OCI-M1 (cell line): ENCODE measurements at places on chromosomes 4 and X.
A peak's percentile ranks its signal among the peaks of the same experiment; 100 is the strongest.

DNA sequence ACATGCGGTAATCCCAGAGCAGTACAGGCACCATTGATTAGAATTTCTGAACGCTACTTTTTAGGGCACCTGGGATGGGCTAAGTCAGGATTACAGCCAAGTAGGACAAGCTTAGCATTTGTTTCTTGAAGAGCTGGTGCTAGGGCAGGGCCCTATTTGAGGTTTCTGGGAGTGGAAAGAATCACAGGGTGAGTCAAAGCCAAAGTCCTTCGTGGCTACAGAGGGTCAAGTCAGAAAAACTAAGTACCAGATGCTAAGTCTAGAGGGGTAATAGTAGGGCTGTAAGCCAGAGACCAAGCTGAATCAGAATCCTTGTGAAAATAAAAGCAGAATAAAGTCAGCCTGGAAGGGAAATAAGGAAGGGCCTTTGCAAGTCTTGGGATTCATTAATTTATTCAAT is 448.6 kb downstream of the ZIC3 start:
- DNase-seq: no peak

DNA sequence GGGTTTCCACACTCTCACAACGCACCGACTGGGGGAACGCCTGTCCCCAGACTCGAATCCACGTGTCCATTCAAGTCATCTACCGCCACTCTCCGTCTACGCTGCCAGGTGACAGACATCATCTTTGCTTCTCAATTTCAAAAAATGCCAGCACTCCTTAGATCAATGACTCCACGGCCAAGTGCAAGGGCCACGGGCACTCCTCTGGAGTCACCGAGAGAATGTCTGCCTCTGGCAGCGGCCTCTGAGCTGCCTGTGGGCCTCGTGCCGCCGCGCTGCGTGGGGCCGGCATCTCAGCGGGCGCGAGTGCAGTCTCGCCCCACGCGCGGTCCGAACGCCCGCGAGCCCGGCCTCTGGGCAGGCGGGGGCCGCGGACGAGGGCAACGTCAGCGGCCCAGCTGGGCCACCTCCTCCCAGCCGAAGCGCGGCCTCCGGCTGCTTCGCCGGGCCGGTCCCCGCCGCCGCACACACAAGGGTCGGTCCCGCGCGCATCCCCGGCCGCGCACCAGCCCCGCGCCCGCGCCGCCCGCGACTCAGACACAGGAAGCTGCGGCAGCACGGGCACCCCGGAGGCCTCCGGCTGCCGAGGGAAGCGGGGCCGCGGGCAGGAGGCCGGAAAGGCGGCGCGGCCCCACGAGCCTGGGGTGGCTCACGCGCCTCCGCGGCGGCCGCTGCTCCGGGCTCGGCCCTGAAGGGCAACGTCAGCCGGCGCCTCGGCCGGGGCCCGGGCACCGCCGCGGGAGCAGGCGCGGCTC is 450 bp downstream of the ACSL1 start:
- DNase-seq: peak; percentile 52

DNA sequence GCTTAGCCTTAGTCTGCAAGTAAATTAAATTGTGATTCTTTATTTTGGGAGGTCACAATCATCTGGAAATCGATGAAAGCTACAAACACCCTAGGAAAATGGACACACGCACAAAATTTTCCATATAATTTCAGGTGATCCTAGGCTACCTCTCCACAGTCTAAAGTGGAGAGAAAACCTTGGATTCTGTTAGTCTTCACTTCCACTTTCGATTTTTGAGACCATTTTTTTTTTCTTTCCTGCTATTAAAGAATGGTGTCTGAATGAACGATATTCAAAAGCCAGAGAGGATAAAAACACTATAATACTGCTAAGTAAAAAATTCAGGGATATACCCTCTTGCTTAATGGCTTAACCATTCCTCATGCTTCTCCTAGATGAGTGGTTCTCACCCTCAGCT is 1.7 kb downstream of the FBXL5 start:
- peak; percentile 69 for DNase-seq

DNA sequence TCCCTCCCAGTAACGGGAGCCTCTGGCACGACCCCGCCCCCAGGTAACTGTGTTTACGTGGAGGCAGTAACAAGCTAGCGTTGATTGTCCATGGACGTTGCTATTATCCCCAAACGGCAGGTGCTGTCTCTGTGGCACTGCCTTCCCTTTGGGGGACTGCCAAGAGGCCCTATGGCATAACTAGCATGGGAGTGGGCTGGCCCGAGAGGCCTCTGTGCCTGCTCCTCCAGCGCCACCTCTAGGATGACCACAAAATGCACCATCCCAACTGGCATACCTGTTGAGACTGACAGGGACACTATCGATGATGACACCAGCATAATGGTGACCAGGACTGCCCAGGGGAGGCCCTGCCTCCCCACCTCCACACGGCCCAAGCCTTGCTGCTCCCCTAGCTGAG is 1.5 kb downstream of the SRPK3 start:
- DNase-seq: peak; percentile 14

- no peak for DNase-seq
Measured at GRCh38 chr4:76546327-76546726, 111.3 kb downstream of the SHROOM3 start.

DNA sequence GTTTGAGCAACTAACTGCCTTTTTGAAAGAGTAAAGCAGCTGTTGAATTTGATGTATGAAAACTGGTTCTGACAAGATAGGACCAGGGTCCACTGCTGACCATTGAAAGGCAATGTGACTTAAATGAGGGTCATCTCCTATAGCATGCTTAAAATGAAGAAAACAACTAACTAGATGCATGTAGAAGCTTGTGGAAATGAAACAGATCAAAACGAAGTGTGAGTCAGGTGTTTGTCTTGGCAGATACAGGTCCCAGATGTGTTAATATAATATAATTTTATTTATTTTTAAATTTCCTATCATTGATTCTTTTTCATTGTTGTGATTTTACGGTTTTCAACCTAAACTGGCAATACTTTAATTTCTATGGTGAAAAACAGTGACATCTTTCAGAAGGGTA is 83.6 kb downstream of the ATOH1 start:
- DNase-seq: no peak

DNA sequence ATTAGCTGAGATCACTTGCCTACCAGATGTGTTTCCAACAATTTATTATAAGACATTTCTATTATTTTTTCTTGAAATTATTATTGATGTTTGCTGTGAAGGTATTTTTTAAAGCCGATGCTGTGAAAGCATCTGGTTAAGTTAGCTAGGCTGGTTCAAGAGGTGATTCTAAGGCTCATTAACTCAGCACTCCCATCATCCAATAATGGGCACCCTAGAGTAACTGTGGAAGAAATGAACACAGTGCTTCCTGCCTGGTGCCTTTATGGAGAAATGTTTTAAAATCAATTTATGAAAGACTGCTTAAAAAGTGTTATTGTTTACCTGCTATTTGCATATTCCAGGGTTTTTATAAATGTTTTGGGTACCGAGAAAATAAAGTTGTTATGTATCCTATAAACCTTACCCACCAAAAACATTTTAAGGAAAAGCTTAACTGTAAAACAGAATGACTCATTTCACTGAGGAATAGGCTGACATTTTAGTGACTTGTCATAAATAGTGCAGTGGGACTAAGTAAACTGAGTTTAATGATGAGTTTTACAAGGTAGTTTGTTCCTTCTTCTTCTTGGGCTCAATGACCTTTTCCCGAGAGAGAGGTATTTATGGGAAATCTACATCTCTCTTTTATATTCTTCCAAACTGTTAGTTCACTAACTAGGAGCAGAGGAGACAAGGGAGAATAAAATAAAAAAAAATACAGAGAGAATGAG is 310.0 kb upstream of the AADAT start:
- DNase-seq: no peak

DNA sequence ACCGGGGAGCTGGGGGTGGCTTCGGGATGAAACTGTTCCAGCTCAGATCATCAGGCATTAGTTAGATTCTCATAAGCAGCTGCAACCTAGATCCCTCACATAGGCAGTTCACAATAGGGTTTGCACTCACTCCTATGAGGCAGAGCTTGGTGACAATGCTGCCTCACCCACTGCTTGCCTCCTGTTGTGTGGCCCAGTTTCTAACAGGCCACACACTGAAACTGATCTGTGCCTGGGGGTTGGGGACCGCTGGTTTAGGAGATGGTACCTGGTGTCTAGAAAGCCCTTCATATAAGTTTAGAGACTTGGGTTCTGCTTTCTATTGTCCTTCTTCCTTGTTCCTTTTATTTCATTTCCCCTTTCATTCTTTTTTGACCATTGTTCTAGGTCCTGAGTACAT is 234.2 kb downstream of the FRAS1 start:
- DNase-seq: no peak

- peak; percentile 21 for DNase-seq
Measured at GRCh38 chr4:113645771-113646441, 115.6 kb downstream of the CAMK2D start.

- DNase-seq: no peak
Measured at GRCh38 chr4:143763587-143763986, 63.1 kb upstream of the FREM3 start.

- no peak for DNase-seq
Measured at GRCh38 chrX:1925053-1925481, 310.2 kb downstream of the ASMT start.

DNA sequence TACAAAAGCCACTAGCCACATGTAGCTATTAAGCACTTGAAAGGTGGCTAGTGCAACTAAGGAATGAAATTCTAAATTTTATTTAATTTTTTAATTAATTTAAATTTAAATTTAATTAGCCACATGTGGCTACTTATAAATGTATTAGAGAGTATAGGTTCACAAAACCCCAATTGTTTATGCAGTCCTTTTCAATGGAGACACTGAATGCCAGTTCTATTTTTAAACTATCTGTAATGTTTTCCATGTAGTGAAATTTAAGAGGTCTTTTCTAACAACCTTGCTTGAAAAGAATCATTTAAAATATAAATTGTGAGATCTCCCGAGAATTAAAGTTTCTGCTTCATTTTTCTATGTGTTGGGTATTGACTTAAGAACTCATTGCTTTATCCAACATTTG is 153.0 kb downstream of the REELD1 start:
- DNase-seq: no peak

GRCh38 chr4:168667376-168667775 is 170.5 kb downstream of the PALLD start:
- DNase-seq: no peak

DNA sequence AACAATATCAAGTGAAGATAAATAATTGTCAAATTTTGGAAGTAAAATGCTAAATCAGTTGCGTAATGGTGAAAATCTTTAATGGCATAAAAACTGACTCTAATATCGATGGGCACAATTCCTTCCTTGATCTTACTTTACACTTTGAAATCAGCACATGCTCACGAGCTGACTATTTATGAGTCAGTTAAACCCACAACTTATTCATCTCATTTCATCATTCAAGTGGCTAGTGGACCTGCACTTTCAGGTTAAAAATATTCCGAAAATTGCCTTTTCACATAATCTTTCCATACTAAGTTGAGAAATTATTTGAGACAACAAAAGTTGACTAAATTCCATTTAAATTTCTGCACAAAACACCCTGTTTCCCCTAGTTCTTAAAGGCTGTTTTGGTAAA is 582.1 kb upstream of the TENM3 start:
- DNase-seq: peak; percentile 36

DNA sequence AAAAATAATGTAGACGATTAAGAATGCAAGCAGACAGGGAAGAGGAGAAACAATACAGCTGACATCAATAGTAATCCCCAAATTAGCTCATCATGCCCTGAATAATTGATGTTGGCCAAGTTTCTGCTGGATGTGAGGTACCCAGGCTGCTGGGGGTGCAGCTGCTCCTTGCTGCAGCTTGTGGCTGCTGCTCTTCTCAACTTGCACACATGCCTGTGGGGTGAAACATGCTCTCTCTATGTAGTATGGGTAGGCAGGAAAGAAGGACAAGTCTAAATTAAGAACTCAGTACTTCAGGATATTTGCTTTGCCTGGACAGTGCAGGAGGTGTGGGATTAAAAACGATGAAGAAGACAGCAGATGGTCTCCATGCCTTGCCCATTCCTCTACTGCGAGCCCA is 16.7 kb downstream of the EDA2R start:
- DNase-seq: no peak

GRCh38 chr4:11495291-11495690 is 66.6 kb upstream of the HS3ST1 start:
- no peak for DNase-seq

GRCh38 chr4:139815778-139816601 is 150.4 kb downstream of the MGST2 start:
- DNase-seq: peak; percentile 69

- DNase-seq: peak; percentile 72
Measured at GRCh38 chr4:110165382-110166286, 32.8 kb downstream of the ELOVL6 start.

- DNase-seq: peak; percentile 18
Measured at GRCh38 chr4:44662623-44663005, 11.2 kb upstream of the YIPF7 start.

DNA sequence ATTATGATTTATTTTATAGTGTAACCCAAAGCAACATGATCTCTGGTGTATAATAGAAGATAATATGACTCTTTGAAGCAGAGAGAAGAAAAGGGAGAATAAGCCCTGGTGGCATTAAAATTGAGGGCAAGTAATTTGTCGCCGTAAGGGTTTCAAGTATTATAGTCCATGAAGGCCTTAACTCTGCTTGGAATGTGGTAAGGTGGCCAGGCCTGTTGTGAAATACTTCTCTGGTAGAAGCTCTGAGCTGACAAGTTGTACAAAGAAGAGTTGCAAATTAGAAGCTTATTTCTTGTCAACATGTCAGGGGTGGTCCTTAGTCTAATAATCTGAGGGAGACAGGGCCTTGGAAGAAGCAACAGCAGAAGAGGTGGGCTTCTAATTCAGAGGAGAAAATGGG is 151.7 kb upstream of the HHIP start:
- no peak for DNase-seq

DNA sequence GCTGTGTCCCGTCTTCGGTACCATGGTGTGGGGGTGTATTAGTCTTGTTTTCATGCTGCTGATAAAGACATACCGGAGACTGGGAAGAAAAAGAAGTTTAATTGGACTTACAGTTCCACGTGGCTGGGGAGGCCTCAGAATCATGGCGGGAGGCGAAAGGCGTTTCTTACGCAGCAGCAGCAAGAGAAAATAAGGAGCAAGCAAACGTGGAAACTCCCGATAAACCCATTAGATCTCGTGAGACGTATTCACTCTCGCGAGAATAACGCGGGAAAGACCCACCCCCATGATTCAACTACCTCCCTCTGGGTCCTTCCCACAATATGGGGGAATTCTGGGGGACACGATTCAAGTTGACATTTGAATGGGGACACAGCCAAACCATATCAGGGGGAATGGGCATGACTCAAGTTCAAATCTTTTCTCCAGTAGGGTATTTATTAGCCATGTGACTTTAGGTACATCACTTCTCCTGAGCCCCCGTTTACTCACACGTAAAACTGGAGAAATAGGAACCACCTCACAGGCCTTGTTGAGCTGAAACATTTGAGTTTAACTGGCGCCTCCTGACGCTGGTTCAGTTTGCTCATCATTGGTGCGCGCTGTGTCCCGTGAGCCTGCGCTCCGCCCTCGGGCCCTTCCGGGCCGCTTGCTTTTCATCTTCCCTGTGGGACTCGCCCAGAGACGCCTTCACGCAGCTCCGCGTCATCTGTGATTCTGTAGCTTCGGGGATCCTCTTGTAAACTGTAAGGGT is 35.5 kb upstream of the FAT1 start:
- no peak for DNase-seq

GRCh38 chr4:3717241-3717640 is 48.9 kb upstream of the ADRA2C start:
- DNase-seq: no peak
